ENCODE measurements at places on chromosomes 6 and 20.

- DNase-seq: no peak
Measured at GRCh38 chr20:52652271-52652670, 319.9 kb upstream of the TSHZ2 start.

DNA sequence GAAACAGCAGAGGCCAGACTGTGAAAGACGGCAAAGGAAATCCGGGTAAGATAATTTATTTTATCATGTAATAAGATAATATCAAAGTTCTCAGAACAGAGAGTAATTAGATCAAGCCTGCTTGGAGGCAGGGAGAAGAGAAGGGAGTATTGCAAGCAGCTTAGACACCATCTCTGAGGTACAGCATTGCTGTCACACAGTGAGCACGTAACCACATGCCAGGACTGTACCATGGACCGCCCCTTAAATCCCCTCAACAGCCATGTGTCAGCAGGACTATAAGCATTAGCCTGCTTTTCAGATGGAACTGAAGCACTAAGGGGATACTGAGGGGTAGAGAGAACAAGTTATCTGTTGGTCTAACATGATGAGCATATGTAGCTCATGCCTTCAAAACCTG is 141.5 kb downstream of the C6orf118 start:
- no peak for DNase-seq

DNA sequence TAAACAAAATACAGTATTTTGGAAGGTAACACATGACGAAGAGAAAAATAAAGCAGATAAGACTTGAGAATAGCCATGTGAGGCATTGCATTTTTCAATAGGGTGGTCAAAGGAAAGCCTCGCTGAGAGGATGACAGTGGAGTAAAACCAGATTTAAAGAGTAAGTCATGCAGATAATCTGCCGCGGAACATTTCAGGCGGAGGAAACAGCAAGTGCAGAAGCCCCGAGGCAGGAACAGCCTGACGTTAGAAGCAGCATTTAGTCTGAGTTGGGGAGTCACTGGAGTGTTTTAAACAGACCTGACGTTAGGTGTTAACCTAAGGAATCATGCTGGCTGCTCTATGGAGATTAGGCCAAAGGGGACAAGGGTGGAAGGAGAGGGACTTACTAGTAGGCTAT is 65.0 kb upstream of the VSTM2L start:
- no peak for DNase-seq

- DNase-seq: no peak
Measured at GRCh38 chr6:157570752-157571151, 189.8 kb downstream of the ZDHHC14 start.

DNA sequence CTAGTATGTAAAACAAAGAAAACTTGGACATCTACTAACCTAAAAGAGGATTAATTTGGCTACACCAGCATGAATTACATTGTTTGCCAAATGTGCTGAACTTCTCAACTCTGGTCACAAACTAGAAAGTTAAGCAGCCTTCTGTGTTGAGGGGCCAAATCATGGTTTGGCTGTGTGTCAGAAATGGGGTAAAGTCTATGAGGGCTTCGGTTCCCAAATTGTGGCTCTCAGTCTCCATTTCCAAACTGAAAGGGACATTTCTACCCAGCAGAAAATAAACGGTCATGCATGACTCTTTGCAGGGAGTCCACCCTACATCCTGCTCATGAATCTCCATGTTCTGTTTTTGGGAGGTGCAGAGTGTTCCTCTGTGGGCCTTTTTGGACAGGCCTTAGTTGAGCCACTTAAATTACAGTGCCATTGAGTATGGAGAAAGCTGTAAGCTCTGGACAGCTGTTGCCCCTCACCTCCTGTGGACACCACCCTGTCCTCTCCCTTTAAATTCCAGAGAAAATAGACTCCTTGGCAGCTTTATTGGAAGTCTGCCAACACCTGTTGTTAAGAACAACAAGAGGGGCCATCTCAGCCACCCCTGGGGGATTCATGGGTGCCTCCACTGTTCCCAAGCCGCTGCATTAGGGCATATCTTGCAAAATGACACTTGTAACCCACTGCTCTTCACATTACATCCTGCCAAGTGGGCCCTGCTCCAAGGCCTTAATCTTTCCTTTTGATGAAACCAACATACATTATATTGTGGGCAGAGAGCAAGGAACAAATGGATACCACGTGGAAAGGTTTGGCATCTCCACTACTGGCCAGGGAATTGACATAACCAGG is 27.5 kb upstream of the SNRPC start:
- DNase-seq: no peak

DNA sequence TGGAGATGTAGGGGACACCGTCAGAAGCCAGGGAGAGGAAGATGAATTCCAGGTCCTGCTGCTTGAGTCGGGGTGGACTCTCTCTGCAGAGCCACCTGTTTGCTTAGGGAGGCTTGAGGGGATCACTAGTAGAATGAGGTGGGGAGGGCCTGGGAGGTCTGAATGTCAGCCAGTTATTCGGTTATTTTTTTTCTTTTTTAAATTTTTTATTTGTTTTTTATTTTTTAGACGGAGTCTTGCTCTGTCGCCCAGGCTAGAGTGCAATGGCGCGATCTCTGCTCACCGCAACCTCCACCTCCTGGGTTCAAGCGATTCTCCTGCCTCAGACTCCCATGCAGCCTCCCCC is 8.4 kb downstream of the TEAD3 start:
- no peak for DNase-seq

GRCh38 chr20:22074635-22075034 is 369.2 kb downstream of the PAX1 start:
- DNase-seq: no peak

DNA sequence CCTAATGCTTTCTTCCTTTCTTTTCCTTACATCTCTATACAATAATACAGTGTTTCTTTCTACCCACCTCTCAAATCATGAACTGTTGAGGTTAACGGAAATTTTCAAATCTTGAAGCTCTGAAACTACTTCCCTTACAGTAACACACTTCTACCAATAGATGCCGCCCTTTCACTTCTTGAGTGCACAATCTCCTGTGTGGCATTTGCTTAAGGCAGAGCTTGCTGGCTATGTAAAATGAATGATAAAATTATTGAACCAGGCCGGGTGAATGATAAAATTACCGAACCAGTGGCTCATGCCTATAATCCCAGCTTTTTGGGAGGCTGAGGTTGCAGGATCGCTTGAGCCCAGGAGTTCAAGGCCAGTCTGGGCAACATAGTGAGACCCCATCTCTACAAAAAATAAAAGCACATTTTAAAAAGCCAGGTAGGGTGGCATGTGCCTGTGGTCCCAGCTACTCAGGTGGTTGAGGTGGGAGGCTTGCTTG is 56.8 kb downstream of the KCNS1 start:
- no peak for DNase-seq

Data from esophagus squamous epithelium (tissue), 5 donors.